ENCODE measurements at places on chromosomes 4 and X.

- DNase-seq: no peak
Measured at GRCh38 chr4:174120446-174121295, 162.8 kb downstream of the FBXO8 start.

- DNase-seq: no peak
Measured at GRCh38 chr4:186698028-186698427, 25.6 kb downstream of the FAT1 start.

DNA sequence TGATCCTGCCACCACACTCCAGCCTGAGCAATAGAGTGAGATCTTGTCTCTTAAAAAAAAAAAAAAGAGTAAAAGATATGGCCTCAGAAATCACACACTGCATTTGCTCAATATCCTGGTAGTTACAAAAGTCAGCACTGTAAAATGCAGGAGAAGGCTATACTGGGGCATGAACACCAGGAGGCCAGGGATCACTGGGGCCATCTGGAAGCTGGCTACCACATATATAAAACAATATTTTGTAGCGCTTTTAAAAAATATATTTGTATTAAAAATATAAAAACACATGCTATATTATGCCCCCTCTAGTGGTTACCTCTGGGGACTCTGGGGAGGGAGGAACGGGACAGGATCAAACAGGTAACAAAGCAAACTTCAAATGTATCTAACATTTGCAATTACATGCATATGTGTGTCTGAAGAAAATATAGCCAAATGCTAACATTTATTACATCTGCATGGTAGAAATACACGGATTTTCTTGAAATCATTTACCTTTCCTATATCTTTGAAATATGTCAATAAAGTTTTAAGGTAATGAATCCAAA, 4.0 kb downstream of the C4orf46 start:
- DNase-seq: no peak

DNA sequence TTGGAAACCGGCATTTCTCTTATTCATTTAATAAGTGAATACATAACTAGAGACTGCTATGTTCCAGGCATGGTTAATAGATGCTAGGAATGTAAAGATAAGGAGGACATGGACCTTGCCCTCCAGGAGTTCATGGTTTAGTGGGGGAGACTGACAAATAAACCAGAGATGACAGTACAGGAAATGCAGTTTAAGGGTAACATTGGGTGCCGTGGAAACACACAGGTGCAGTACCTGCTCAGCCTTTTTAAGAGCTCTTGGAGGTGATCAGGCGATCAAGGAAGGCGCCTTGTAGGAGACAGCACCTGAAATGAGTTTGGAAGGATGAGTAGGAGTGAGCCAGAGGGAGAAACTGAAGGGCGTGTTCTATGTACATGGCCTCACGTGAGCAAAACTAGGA, 145.8 kb downstream of the AASDH start:
- DNase-seq: no peak

- DNase-seq: no peak
Measured at GRCh38 chrX:151596282-151596681, 32.8 kb downstream of the PASD1 start.

DNA sequence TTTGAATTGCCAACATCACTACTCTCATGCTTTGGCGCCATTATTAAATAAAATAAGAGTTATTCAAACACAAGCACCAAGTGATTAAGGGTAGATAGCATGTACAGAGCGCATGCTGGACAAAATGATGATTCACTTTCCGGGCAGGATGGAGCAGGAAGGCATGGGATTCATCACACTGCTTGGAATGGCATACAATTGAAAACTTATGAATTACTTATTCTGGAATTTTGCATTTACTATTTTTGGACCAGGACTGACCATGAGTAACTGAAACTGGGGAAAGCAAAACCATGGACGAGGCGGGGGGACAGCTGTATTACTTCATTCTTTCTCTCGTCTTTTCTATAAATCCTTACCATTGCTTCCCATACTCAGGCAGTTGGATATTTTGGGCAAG, 28.5 kb upstream of the FGF5 start:
- DNase-seq: no peak

- DNase-seq: no peak
Measured at GRCh38 chr4:71231129-71232055, 107.4 kb upstream of the SLC4A4 start.

DNA sequence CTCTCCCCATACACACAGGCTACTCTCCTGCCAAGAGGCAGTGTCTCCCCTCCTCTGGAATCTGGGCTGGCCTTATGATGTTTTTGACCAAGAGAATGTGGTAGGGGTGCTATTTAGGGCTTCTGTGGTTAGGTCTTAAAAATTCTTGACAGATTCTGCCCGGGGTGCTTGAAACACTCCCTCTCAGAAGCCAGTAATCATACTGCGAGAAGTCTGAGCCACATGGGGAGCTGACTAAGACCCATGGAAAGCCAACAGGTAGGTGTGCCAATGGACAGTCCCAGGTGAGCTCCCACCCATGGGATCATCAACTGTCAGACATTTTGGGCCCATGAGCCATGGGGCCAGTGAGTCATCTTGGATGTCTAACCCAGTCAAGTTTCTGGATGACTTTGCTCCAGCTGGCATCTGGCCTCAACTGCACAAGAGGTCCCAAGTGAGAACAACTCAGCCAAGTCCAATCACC, 315.7 kb downstream of the FBXW7 start:
- DNase-seq: no peak

DNA sequence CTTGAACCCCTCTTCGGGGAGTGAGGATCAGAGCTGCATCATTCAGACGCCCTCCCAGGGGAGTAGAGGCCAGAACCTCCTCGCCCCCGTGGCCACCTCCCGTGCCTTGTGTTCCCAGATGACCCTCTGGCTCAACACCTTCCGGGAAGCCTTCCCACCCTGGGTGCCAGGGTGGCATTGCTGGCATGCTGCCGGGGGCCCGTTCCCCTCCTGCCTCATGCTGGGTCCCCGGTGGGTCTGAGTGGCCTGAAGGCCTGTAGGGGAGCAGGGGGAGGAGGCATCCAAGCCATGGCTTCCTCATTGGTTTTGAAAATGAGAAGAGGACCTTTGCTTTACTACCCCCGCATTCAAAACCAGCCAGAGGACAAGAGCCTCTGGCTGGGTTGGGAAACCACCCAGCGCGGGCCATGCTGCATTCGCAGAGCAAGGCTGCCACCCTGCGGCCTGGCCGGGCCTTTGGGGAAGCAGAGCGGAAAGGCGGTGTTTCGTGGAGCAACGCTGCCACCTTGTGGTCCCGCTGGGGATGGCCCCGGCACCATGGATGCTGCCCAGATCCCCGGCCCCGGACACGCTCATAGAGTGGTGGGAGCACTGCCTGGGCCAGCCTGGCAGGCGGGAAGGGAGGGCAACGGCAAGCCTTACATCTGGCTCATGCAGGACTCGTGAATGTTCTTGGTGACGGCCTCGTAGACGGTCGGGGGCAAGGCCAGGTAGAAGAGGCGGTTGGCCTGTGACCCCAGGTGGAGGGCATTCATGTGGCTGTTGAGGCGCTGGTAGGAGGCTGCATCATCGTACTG, 11.9 kb downstream of the G6PD start:
- peak; percentile 75 for DNase-seq

- DNase-seq: no peak
Measured at GRCh38 chrX:20971250-20971649, 403.0 kb upstream of the CNKSR2 start.
